Stimulated activated CD8-positive, alpha-beta memory T cell treated with anti-CD3 and anti-CD28 coated beads, Interleukin-4, amount 100 ng/mL, for 4 hours (primary cell): ENCODE measurements at places on chromosomes 12 and 14.

- DNase-seq = no peak
Observed at GRCh38 chr14:96565811-96566210, 63.6 kb downstream of the PAPOLA start.

GRCh38 chr14:99660794-99661193 is 15.9 kb downstream of the HHIPL1 start:
- no peak for DNase-seq

GRCh38 chr14:37545174-37545573 is 49.9 kb downstream of the FOXA1 start:
- DNase-seq = no peak

- no peak for DNase-seq
Observed at GRCh38 chr12:27861428-27862167, 81.6 kb upstream of the MANSC4 start.

GRCh38 chr12:73731658-73732057 is 806.0 kb upstream of the ATXN7L3B start:
- DNase-seq = no peak

GRCh38 chr12:133130038-133130807 is at the start of the genes ZNF10 and ZNF891:
TSS of gene ZNF10 (plus strand) at chr12:133130627. CDS start at chr12:133144493, 13,866 bp downstream.
TSS of gene ZNF891 (minus strand) at chr12:133130274. CDS start at chr12:133121918, 8,356 bp downstream.
- DNase-seq = peak; percentile 93

- no peak for DNase-seq
Observed at GRCh38 chr14:100622224-100622623, 35.0 kb upstream of the BEGAIN start.

DNA sequence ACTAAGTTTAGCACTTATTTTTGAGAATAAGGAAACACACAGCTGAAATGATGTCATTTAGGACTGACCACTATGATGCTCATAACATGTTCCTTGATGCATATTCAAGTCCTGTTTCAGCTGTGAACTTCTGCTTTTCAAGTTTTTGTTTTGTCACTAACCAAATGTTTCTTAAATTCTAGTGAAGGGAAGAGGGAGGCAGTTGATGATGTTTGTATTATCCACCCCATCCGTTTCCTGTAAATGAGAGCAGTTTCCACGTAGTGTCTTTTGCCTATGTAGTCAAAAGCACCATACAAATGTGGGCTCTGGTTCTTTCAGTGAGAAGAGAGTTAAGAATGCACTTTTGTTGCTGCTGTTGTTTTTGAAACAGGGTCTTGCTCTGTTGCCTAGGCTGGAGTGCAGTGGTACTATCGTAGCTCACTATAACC is 491.8 kb downstream of the PCNX1 start:
- DNase-seq = no peak

- DNase-seq = no peak
Observed at GRCh38 chr12:41701943-41702601, 442.6 kb downstream of the GXYLT1 start.

GRCh38 chr12:15122344-15122743 is 98.9 kb downstream of the RERG start:
- DNase-seq = no peak

GRCh38 chr12:118409834-118410233 is 33.5 kb downstream of the SUDS3 start:
- DNase-seq = no peak

DNA sequence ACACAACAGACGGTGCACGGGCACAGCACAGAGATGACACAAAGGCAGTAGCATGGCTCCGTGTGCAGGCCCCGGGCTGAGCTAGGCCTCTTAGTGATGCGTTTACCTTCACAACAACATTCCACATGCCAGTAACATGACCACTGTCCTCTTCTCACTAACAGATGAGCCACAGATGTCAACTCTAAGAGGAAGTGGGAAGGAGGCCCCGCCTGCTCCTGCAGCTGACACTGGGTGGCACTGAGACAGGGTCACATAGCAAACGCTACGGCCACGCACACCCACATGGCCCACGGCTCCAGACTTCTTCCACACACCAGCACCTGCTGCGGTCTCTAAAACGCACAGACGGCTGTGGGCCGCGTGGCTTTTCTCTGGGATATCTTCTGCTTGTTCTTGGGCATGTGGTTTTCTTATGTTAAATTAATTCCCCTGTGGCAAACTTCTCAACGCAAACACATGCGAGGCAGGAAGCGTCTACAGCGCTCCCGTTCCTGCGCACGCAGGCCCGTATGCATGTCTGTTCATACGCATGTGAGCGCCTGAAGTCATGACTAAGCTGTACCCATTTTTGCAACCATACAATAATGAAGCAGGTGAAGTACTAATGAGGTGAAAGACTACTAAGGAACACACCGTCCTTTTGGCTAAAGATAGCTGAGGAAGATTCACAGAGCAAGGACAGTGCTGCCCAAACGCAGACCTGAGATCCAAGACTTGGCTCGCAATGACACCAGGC is 26.8 kb downstream of the AMN start:
- DNase-seq = no peak

DNA sequence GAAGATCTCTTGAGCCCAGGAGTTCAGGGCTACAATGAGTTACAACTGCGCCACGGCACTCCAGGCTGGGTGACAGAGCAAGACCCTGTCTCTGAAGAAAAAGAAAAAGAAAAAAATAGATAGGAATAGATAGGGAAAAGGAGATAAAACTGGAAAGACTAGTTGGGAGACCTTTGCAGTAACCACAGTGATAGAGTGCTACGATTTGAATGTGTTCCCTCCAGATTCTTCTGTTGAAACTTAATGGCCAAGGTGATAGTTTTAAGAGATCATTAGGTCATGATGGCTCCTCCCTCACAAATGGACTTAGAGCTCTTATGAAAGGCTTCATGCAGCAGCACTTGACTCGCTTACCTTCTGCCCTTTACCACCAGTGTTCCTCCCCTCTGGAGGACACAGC is 13.5 kb upstream of the ATF1 start:
- no peak for DNase-seq

DNA sequence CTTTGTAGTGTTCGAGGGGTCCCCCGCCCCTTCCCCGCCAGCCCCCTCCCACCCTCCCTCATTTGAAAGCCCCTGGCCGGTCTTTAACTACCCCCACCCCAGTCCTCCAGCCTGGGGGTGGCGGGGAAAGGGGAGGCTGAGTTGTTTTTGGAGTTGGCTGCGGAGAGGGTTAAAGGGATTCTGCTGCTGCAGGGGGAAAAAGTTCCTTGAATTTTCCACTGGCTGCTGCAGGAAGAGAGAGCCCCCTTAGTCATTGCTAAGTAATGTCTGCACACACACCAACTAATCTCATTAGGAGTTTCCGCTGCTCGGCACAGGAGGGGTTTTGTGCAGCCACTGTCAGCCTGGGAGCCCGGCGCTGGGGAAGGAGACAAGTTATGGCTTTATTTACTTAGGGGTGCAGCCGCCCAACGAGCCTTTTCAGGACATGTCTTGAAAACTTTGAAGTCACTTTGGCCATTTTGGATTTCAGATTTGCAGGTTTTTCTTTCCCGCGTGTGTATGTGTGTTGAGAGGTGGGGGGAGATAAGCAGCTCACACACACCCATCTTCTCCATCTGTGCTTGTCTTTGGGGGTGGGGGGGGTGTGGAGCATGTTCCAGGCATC is 1.8 kb downstream of the ELK3 start:
- peak; percentile 19 for DNase-seq

- DNase-seq = no peak
Observed at GRCh38 chr12:119258149-119258548, 76.4 kb upstream of the CCDC60 start.

DNA sequence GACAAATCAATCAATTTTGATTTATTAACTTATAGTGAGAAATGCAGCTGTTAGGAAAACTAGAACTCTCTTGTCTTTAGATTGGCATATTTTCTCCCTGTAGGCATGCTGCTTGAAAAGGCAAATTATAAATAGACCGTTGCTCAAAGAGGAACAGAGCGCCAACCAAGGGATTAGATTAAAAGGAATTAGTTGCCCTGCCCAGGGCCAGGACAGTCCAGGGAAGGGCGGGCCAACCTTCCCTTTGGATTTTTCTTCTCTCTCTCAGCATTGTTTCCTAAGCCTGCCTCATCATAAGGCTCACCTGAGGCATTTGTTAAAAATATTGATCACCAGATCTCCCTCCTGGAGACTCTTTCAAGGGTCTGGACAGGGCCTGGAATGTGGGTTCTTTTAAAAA is 8.6 kb downstream of the CIPC start:
- no peak for DNase-seq

DNA sequence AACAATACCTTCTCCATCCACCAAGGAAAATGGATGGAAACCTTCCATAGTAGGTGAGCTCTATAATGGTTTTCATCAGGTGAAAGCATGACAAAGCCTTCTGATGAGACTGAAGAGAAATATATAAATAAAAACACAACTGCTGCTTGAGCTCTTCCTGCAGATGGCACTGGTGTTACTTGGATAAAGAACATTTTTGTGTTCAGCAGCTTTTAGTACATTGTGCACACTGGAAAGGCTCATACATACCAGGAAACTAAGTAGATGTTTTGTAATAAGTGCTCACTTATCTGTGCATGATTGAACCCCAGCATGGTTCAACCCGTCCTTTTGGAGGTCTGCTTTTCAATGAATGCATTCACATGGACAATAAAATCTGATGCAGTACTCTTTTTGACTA is 357.3 kb upstream of the MIS18BP1 start:
- no peak for DNase-seq

- no peak for DNase-seq
Observed at GRCh38 chr12:69999561-69999960, 174.5 kb downstream of the MYRFL start.

DNA sequence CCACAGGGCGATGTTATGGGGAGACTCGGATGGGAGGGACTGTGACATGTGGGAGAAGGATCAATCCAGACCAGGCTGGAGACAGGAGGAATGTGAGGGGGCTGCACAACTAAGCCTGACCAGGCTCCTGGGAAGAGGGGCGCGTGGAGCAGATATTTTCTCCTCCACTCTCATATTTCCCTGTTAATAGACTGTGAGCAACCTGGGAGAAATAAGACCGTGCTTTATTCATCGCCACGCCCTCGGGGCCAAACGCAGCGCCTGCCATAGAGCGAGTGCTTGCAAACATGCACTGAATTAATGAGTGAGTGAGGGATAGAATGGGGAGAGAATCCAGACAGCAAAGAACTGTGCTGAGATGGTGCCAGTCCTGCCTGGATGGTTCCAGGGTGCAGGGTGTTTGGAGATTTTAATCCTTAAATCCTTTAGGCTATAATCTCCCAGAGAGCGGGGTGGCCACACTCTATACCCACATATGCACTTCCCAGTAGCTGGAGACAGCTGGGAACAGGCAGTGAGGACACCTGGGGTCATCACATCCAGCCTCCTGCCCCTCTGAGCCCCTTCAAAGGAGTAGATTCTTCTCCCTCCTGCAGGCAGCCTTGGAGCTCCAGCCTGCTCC is 13.6 kb upstream of the FAIM2 start:
- no peak for DNase-seq

- no peak for DNase-seq
Observed at GRCh38 chr14:102734436-102734835, 42.8 kb upstream of the TRAF3 start.

DNA sequence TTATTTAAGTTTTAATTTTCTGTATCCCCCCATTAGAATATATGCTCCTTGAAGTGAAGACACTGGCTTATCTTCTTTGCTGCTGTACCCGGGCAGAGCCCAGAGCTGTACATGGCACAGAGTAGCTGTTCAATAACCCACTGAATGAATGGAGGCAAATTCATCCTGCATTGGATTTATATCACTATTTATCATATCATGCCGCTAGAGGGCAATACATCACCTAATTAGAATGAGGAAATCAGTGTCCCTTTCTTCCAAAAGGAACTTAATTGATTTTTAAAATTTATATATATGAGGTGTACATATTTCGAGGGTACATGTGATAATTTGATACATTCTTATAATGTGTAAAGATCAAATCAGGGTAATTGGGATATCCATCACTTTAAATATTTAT is 89.2 kb upstream of the TMEM260 start:
- DNase-seq = no peak

GRCh38 chr14:35696119-35696518 is 113.0 kb downstream of the RALGAPA1 start:
- DNase-seq = no peak

- no peak for DNase-seq
Observed at GRCh38 chr12:54158610-54159009, 30.2 kb downstream of the SMUG1 start.

- DNase-seq = no peak
Observed at GRCh38 chr12:101707131-101707782, 9.8 kb downstream of the CHPT1 start.

GRCh38 chr14:55057919-55058318 is 6.5 kb downstream of the MAPK1IP1L start:
- DNase-seq = no peak

DNA sequence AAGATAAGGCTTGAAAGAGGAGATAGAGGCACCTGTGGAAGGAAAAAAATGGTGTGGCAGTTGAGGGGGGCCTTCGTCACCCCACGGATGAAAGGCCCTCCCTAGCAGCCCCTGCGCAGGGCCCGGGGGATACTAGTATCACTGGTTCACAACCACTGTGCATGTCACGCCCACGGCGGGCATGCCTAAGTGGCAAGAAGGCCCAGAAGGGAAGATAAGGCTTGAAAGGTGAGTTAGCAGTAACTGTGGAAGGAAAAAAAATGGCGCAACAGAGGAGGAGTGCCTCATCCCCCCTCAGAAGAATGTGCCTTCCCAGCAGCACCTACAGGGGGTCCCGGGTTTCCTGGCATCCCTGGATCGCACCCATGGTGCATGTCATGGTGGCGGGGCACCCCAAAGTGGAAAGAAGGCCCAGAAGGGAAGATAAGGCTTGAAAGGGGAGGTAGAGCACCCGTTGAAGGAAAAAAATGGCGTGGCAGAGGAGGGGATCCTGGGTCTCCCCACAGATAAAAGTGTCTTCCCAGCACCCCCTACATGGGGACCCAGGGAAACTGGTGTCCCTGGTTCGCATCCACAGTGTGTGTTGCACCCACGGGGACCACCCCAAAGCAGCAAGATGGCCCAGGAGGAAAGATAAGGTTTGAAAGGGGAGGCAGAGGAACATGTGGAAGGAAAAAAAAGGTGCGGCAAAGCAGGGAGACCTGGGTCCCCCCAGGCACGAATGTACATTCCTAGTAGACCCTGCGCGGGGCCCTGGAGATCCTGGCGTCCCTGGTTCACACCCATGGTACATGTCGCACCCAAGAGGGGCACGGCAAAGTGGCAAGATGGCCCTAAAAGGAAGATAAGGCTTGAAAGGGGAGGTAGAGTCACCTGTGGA is 279.2 kb downstream of the ALG10 start:
- no peak for DNase-seq

GRCh38 chr12:68641138-68641537 is 30.4 kb downstream of the RAP1B start:
- no peak for DNase-seq

GRCh38 chr12:98399532-98399931 is 115.9 kb upstream of the TMPO start:
- DNase-seq = peak; percentile 46
